ENCODE measurements at places on chromosomes 12 and 14.
A peak's percentile ranks its signal among the peaks of the same experiment; 100 is the strongest.

GRCh38 chr14:73295198-73295796 is 58.0 kb downstream of the PAPLN start:
- no peak for DNase-seq

- no peak for DNase-seq
Measured at GRCh38 chr14:68791078-68791901, 1.6 kb downstream of the ZFP36L1 start.

GRCh38 chr14:92607702-92608429 is 94.3 kb downstream of the RIN3 start:
- no peak for DNase-seq

GRCh38 chr12:84857525-84858208 is 54.9 kb downstream of the SLC6A15 start:
- no peak for DNase-seq

- DNase-seq = no peak
Measured at GRCh38 chr12:72465940-72466630, 193.9 kb downstream of the TRHDE start.

DNA sequence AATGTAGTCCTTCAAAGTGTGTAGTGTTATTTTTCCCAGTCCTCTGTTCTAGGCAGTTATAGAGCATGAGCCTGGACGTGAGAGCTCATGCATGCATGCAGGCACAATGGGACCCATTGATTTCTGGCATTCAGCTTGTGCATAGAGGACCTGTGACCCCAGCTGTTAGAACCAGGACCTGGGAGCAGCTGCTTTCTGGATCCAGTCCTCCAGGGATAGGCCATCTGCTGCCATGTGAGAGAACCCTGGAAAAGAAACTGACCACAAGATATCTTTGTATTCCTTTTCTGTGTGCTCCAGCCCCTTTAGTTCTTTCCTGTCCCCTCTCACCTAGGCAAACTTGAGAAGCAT is 76.9 kb downstream of the SUSD6 start:
- DNase-seq = no peak

- DNase-seq = no peak
Measured at GRCh38 chr12:67415473-67415872, 146.3 kb downstream of the CAND1 start.

- no peak for DNase-seq
Measured at GRCh38 chr12:28794211-28794610, 354.9 kb upstream of the FAR2 start.

GRCh38 chr12:121753844-121754264 is 39.6 kb downstream of the RHOF start:
- DNase-seq = no peak

GRCh38 chr14:105436891-105437722 is 17.5 kb downstream of the MTA1 start:
- DNase-seq = no peak

GRCh38 chr14:20143911-20144310 is 5.3 kb downstream of the OR4N5 start:
- DNase-seq = no peak

DNA sequence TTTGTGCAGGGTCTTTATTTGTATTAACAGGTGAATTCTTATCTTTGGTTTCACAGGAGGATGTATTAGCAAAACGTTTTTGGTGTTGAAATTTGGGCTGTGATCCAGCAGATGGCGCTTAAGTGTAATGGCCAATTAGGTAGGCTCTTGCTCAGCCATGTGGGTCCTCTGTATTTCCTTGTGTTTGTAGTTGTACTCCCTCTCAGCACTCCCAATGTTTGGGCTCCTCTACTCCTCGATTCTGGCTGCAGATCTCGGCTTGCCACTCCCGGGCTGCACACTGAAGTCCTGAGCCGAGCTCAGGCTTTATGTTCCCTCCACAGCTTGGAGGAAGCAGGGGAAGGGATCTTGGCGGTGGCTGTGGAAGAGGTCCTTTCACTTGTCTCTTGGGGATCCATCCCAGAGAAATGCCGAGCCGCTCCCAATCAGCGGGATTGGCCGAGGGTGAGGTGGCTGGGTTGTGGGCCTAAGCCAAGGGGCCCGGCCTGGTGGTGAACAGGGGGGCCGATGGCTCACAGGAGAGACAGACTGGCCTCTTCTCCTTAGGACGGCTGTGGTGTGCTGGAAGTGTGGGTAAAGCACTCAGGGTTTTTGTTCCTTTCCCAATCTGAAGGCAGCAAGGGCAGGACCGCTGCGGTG is 133.7 kb downstream of the AEBP2 start:
- DNase-seq = no peak

- DNase-seq = no peak
Measured at GRCh38 chr12:40834321-40834720, 142.1 kb downstream of the CNTN1 start.

GRCh38 chr14:70416338-70416724 is 559 bp downstream of the SYNJ2BP start:
- DNase-seq = no peak

DNA sequence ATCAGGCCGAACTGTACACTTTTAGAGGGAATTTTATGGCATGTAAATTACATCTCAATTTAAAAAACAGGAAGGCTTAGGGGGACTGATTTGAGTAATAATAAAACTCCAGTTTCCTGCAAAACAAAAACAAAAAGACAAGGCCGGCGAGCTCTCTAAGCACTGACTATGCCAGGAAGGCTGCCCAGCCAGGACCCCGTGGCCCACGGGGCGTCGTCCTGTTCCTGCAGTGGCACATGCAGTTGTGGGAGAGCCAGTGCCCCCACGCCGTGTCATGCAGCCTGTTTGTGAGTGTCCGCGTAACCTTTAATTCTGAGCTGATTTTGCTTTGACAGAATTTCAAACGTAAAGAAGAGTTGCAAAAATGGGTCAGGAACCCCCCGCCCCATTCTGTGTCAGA is 10.5 kb downstream of the XRCC3 start:
- no peak for DNase-seq

DNA sequence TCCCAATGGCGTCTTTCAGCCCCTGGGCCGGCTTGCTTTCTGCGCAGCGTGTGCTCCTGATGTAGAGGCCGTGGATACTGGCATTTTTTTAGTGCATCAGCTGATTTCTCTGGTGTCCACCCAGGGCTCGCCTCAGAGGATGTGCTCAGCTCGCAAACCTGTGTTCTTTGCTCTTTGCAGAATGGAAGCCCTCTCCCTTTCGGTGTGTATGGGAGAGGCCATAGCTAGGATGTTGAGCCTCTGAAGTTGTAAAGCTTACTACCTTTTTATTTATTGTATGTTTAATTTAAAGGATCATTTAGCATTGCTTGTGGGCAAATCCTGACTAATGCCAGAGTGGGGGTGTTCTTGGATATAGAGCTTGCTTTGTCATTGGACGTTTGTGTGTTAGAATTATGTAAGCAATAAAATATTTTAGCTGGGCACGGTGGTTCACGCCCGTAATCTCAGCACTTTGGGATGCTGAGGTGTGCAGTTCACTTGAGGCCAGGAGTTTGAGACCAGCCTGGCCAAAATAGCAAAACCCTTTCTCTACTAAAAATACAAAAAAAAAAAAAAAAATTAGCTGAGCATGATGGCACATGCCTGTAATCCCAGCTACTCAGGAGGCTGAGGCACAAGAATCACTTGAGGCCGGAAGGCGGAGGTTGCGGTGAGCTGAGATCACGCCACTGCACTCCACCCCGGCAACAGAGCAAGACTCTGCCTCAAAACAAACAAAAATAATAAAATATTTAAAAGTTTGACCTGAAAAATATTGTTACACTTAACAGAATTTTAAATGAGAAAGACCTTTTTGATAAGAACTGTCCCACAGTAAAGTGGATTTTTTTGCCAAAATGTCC is 52.6 kb upstream of the MMP17 start:
- no peak for DNase-seq

DNA sequence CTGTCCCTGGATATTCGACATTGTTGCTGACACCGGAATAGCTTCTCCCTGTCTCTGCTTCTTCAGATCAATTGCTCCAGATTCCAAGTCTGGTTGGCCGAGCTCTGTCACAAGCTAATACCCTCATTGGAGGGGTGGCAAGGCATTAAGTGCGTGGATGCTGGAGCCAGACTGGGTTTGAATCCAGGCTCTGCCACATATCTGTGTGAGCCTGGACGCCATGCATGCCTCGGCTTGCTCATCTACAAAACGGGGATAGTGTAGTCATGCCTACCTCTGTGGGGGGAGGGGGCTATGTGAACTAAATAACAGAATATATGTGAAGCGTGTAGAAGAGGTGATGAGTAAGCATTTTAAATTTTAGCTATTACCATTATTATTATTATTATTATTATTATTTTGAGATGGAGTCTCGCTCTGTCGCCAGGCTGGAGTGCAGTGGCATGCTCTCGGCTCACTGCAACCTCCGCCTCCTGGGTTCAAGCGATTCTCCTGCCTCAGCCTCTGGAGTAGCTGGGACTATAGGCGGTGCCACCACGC is 97.3 kb downstream of the AACS start:
- DNase-seq = no peak

GRCh38 chr12:131795690-131796410 is 32.3 kb upstream of the MMP17 start:
- DNase-seq = no peak

GRCh38 chr14:33188880-33189279 is 250.2 kb downstream of the NPAS3 start:
- DNase-seq = no peak

- DNase-seq = no peak
Measured at GRCh38 chr12:22670762-22671161, 45.8 kb downstream of the ETNK1 start.

DNA sequence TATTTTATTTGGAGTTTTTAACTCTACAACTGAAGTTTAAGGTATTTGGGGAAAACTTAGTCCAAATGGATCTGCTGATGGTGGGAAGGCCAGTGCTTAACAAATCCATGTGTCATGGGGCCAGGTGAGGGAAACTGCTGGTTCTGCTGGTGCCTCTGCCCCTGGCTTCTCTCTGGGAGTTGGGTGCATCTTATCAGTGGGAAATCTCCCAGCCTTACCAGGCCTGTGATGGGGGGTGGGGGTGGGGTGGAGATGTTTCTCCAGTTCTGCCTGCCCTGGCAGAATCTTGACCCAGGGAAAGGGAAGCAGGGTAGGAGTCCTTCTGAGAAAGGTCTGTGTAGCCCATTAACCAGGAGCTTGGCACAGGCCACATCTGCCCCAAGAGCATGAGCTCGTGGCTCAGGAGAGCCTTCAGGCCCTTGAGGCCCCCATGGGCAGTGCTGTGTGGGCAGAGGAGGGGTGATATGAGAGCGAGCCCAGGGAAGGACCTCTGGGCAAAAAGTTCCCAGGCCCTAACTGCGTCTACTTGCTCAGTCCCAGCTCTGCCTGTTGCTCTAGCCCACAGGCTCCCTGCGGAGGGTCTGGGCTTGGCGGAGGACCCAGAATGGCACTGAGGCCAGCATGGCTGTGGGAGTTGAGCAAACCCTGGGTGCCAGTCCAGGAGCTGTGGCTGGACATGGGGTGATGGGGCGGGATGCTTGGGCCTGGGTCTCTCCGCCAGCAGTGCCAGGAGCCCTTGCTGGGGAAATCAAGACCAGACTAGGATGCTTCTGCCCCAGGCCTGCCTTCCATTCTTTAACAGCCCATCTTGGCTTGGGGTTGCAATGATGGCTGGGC is 18.2 kb downstream of the VASH1 start:
- no peak for DNase-seq

GRCh38 chr14:103332143-103332919 is 1.7 kb upstream of the EIF5 start:
- DNase-seq = no peak

DNA sequence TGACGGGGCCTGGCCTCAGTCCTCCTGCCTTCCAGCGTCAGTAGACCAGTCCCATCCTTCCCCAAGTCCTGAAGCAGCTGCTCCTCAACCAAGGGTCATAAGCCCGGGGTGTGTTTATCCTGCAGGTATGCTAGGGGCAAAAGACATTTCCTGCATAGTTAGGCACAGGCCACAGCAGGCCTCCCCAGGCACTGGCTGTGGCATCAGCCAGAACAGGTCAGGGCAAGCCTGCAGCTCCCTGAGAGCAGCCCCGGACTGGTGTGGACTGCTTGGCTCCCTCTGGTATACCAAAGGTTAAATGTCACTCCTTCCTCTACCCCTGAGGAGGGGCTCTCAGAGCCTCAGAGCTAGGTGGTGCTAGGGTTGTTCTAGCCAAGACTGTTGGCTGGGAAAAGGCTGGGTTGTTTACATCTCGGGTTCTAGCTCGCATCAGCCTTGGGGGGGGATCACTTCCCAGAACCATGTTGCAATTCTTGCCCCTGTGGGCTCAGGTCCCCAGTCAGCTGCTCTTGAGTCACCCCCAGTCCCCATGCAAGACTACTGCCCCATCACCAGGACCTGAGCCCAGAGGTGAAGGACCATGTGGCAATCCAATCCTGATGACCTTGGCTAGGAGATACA is 2.9 kb downstream of the MMP14 start:
- DNase-seq = no peak

DNA sequence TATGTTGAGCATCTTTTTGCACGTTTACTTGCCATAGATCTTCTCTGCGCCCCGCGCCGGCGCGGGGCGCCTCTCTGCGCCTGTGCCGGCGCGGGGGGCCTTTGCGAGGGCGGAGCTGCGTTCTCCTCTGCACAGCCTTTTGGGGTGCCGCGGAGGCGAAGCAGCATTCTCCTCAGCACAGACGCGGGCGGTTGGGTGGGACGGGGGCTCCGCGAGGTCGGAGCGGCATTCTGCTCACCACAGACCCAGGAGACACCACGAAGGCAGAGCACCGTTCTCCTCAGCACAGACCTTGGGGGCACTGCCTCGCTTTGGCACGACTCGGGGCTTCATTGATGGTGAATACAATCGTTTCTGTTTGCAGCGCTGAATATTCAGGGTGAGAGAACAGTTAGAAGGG is 28.5 kb upstream of the ANHX start:
- no peak for DNase-seq

DNA sequence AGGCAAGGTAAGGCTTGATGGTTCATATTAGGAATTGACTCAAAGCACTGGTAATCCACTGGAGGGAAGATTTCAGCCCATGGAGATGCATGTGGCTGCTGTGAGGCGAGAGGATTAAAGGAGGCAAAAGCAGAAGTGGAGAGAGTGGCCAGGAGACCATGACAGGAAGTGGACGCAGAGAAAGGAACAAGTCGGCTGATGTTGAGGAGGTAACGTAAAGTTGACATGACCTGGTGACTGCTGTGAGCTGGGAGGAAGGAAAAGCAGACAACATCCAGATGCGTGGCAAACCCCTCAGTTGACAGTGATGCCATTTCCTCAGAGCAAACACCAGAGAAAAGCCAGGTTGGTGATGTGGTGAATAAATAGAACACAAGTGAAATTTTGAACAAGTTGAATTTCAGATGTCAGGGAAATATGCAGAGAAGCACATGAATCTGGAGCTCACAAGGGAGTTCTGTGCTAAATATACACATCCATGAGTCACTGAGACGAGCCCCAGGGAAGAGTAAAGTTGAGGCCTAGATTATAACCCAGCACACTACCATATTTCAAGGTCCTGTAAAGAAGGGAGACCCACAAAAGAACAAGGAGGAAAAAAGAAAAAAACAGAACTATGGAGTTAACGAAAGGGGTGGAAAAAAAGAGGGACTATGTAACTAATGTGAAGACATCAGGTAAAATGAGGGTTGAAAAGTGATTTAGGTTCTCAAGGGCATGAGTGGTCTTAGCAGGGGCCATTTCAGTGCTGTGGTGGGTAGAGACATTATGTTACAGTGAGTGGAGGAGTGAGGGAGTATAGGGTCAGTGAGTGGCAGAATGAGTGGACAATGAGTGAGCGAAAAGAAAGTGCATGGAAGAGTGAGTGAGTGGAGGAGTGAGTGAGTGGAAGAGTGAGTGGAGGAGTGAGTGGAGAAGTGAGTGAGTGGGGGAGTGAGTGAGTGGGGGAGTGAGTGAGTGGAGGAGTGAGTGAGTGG is 61.6 kb upstream of the GZMB start:
- peak; percentile 2 for DNase-seq

GRCh38 chr12:3670083-3670620 is 82.8 kb downstream of the CRACR2A start:
- DNase-seq = no peak

GRCh38 chr12:30696103-30696408 is 387 bp upstream of the IPO8 start:
- no peak for DNase-seq
